ENCODE measurements at places on chromosomes 7 and 10. TPM values are rescaled to one million over a fixed set of nuclear protein-coding genes. Genes with fewer than 3 reads are reported as not detected.

- DNase-seq, result no peak
These were observed 178.5 kb upstream of the RNF32 start for GRCh38 chr7:156461881-156462665.

The CFAP58 gene
- total RNA-seq, result 0.86 TPM

DNA sequence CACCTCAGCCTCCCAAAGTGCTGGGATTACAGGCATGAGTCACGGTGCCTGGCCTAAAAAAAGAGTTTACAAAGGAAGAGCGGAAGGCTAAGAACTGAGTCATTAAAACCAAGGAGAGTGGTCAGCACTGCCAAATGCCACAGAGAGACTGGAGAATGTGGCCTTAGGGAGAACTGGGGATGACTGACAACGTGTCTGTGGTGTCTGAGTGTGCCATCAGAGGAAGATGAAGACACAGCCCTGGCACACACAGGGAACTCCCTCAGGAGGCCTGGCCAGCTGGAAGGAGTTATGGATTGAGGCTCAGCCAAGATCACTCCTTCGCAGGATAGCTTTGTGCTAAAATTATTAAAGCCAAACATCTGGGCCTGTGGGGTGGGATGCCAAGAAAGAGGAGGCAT is 3.9 kb upstream of the INA start:
- DNase-seq, result peak; percentile 97

DNA sequence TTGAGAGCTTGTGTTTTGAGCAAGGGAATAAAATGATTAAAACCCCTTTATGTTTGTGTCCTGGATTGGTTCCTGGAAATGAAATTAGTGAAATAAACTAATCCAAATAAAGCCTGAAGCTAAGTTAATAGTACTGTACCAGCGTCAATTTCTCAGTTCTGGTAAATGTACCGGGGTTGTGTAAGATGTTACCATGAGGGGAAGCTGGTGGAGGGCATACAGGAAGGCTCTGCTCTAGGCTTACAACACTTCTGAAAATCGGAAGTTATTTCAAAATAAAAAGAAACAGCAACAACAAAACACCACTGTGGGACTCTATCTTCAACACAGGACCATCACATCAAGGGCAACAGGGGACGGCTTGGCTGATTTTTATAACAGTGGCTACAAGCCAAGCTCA is 257.0 kb downstream of the CREB5 start:
- no peak for DNase-seq

- DNase-seq, result no peak
These were observed 31.9 kb downstream of the RBM17 start for GRCh38 chr10:6120691-6121090.

DNA sequence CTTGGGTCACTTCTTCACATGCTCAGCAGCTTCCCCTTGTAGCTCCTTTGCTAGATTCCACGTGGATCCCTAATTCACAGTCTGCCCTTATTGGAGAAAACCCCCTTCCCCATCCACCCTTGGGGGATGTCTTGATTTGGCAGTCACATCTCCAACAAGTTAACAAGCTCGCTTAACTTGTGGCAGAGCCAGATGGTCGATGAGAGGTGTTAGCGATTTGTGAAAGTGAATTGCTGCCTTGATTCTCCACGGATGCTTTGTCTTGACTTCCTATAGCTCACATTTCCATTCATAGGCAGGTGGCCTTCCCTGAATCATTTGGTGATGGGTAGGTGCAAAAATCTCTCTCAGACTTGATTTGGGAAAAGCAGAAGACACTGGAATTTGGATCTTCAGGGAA is 387.9 kb downstream of the TCERG1L start:
- no peak for DNase-seq

The ZNF503 gene
- 11.1 TPM for total RNA-seq

DNA sequence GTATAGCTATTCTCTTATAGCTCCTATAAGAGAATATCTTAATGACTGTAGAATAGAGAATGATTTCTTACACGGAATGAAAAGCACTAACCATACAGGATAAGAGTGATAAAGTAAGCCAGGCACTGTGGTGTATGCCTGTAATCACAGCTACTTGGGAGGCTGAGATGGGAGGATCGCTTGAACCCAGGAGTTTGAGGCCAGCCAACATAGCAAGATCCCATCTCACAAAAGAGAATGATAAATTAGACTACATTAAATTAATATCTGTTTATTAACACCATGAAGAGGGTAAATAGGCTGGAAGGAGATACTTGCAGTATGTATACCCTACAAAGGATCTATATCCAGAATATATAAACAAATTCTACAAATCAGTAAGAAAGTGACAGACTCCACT is 12.2 kb upstream of the OIT3 start:
- DNase-seq, result no peak

- no peak for DNase-seq
These were observed at the start of gene PAX2 for GRCh38 chr10:100744987-100745881. TSS of gene PAX2 (plus strand) at chr10:100745582. CDS start at chr10:100746261, 679 bp downstream.

The C7orf33 gene
- total RNA-seq, result not detected

The PIP gene
- not detected for total RNA-seq

The ZNF438 gene
- total RNA-seq, result 2.2 TPM

DNA sequence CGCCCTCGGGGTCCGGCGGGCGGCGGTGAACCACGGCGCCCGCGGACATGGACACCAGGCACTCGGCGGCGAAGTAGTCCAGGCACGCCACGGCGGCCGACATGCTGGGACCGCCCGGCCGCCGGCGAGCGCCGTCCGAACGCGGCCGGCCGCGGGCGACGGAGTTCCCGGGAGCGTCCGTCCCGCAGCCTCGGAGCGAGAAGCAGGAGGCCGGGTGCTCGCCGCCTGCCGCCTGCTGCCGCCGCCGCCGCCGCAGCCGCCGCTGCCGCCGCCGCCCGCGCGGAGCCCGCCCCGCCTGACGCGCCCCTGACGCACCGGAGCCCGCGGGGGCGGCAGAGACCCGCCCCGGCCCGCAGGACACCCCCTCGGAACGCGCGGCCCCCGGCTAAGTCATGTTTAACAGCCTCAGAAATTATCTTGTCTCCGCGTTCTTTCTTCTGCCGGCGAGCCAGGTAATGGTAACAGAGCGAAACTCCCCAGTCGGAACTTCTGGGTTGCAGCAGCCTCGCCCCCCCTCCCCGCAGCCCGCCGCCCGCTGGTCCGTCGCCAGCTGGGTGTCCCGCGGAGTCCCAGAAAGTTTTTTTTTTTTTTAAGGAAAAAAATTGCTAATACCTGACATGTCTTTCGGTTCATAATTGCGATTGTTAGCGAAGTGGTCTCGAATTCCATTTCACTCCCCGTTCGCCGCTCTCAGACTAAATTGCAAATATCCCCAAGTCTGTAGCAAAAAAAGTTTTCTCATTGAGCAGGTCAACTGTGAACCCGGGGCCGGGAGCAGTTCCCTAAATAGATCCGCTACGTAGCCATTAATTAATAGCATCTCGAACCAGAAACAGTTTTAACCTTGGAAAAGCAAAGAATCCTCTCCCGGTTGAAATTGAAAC is at the start of gene KLF14:
TSS of gene KLF14 (minus strand) at position 277 of the 884 bp plus-strand sequence. CDS start at position 103, 174 bp downstream.
- DNase-seq, result no peak

The ASZ1 gene
- total RNA-seq, result not detected

DNA sequence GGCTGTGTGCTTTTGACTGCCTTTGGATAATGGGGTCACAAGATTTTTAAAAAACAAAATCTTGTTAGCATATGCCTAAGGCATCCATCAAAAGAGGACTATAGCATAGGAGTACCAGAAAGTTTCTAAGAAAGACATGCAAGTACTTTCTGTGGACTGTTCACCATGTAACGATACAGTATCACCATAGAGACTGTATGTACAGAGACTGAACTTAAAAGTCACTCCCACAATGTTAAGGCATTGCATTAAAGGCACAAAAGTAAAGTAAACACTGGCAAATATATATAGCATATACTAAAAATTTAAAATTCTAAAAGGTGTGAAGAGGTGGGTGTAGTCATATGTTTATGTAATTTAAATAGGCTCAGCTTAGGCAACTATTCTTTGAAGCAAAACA is 190.9 kb downstream of the IMMP2L start:
- DNase-seq, result no peak

The ANLN gene
- total RNA-seq, result 11.4 TPM

- DNase-seq, result no peak
These were observed 304.9 kb downstream of the TCERG1L start for GRCh38 chr10:131006458-131007256.

GRCh38 chr7:136027160-136027559 is 50.0 kb upstream of the MTPN start:
- no peak for DNase-seq

The ENTPD1 gene
- total RNA-seq, result 0.95 TPM

The AKR1C1 gene
- total RNA-seq, result 1.3 TPM

- no peak for DNase-seq
These were observed 11.5 kb downstream of the TMEM176B start for GRCh38 chr7:150788474-150789269.

GRCh38 chr10:73837072-73837471 is 25.7 kb upstream of the NDST2 start:
- peak; percentile 44 for DNase-seq

GRCh38 chr7:54080971-54081370 is 461.2 kb upstream of the VSTM2A start:
- DNase-seq, result no peak

The IPMK gene
- total RNA-seq, result 6.8 TPM

- peak; percentile 18 for DNase-seq
These were observed 54.3 kb downstream of the BMS1 start for GRCh38 chr10:42836771-42837468.

DNA sequence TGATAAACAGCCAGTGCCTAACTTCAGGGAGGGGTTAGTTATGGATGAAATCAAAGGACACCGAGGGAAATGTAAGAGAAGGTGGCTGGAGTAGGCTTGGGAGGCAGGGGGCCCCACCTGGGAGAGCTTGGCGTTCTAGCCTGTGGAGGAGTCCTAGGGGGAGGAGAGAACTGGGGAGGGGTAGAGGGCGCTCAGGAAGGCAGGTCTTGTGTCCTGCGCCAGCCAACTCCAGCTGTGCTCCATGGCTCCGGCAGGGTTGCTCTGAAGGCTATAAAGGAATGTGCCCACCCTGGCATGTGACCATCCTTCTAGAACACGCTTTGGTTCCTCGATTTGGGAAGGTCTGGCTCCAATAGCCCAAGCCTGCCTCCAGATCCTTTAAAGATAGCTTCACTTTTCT is 96.3 kb downstream of the SEC61G start:
- no peak for DNase-seq

The AKR1D1 gene
- total RNA-seq, result not detected

GRCh38 chr7:13604178-13604577 is 385.3 kb downstream of the ETV1 start:
- DNase-seq, result no peak

DNA sequence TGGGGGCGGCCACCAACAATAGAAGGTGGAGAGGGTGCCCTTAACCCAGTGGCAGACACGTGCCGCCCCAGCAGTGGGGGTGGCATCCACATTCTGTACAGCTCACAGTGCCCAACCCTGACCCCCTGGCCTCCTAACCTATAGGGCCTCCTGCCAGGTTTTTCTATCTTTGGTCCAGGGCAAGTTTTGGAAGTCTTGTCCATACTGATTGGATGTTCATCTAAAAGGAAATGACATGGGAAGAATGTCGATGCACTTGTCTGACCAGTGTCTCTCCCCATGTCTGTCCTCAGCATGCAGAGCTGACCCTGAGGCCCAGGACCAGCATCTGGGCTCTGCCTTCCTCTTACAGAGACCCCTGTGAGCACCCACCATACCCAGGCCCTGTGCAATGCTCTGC is 32.3 kb upstream of the ANTXRL start:
- no peak for DNase-seq

The VAX1 gene
- total RNA-seq, result 0.62 TPM

The KIF11 gene
- total RNA-seq, result 2.8 TPM

The ATP6V1F gene
- total RNA-seq, result 193 TPM

DNA sequence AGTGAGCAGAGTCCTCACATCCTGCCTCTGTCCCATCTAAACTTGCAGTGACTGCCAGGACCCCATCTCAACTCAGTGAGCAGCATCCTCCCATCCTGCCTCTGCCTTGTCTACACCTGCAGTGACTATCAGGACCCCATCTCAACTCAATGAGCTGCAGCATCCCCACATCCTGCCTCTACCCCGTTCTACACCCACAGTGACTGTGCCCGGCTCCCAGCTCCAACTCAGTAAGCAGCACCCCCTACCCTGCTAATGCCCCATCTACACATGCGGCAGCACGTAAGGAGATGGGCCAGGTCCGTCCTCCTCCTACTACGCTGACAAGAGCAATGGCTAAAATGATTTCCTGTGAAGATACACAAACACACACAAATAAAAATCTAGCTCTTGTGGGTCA is 65.5 kb downstream of the TNS3 start:
- no peak for DNase-seq

The LRRC17 gene
- total RNA-seq, result 63.4 TPM

- DNase-seq, result no peak
These were observed 724.2 kb downstream of the GATA3 start for GRCh38 chr10:8778713-8779112.

GRCh38 chr10:101643546-101643945 is 51.4 kb downstream of the FBXW4 start:
- DNase-seq, result no peak

DNA sequence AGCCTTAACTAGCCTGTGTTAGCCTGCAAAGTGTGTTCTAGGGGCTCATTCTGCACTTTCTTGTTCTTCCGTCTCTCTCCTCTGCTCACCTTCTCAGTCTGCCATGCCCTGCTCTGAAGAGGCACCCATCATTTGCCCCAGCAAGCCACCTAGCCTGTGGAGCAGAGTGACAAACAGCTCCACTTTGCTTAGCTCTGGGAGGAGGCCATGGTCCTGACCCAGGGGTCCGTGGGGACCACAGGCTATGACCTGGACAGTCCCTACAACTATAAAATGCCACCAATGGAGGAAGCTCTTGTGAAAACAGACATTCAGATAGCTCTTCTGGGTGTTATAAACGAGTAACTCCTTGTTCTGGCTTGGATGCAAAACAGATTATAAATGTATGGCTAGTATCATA is 1029.6 kb downstream of the CNTNAP2 start:
- no peak for DNase-seq

The LMOD2 gene
- total RNA-seq, result not detected

The SNX8 gene
- 28.9 TPM for total RNA-seq

DNA sequence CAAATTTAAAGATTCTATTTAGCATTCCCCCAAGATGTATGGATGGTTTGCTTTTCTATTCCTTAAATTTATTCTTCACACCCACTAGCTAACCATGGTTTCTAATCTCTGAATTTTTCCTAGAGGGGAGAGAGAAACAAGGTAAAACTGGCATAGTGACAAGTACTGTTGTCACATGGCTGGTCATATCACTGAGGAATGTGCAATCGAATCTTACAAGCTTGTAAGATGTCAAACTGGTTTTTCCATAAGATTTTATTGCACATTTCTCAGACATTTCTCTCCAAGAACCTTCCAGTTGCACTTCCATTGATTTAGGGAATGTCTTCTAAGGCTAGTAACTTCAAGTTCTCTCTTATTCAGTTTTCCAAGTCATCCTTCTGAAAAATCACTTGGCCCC is 89.8 kb downstream of the MBL2 start:
- DNase-seq, result no peak

All from astrocyte (in vitro differentiated cells and primary cell).